ENCODE measurements at places on chromosomes 4 and X.

- no peak for DNase-seq
Measured at GRCh38 chr4:108685036-108685686, 34.8 kb downstream of the OSTC start.

DNA sequence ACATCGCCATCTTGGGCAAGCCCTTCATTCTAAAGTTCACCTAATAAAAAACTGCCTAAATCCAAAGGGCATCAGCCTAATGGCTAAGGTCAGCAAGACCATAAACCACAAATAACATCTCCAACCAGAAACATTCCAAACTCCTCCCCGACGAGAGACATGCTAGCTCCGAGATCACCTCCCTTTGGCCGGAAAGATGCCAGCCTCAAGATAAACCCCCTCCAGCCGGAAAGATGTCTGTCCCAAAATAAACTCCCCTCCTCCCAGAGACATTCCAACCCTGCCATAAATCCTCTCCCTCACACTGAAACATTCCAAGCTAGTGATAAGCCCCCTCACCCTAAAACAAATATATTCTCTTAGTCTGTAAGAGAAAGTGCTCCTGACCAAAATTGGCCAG, 13.3 kb upstream of the DYNLT3 start:
- no peak for DNase-seq

DNA sequence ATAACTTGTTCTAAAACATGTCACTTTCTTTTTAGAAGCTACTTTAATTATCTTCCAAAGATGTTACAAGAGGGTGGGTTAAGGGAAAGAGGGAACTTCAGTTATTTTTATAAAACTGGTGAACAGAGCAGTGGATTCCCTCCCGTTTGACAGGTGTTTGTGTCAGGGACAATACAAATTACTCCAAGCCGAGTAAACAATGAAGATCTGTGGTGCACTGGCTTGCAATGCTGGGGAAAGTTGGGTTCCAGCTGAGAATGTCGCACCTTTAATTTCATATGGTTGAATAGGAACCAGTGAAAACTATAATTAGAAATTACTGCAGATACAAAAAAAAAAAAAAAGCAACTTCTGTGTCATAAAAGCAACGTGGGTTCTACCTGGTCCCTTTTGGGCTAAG, 98.6 kb upstream of the TTC29 start:
- no peak for DNase-seq

GRCh38 chr4:40750461-40751258, 905 bp downstream of the NSUN7 start:
- DNase-seq, result no peak

DNA sequence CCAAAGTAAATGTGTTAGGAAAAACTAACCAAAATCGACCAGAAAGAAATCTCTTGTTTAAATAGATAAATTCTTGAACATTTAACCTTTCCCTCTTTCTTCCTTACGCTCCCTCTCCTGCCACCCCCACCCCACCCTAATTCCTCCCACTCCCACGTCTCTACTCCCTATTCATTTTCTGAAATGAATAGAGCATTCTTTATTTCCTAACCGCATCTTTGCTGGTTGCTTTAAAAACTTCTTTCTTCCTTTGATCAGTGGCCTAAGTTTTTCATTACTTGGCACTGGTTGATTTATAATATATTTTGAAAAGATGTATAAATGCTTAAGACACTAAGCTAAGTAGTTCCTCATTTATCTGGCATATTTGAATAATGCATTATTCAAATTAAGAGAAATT, 33.9 kb downstream of the BMPR1B start:
- DNase-seq, result no peak

- no peak for DNase-seq
Measured at GRCh38 chrX:14718403-14718802, 154.5 kb downstream of the FANCB start.

GRCh38 chr4:162782778-162783525, 383.7 kb downstream of the NAF1 start:
- DNase-seq, result no peak

- no peak for DNase-seq
Measured at GRCh38 chr4:109708990-109709389, 5.7 kb upstream of the CASP6 start.

- no peak for DNase-seq
Measured at GRCh38 chr4:183200453-183200852, 101.4 kb downstream of the WWC2 start.
